ENCODE measurements at places on chromosomes 16 and 17. TPM values are rescaled to one million over a fixed set of nuclear protein-coding genes. Genes with fewer than 3 reads are reported as not detected.

Gene AOC2
- 0.20 TPM for total RNA-seq

Gene KLHL10
- total RNA-seq = not detected

Gene FOXN1
- not detected for total RNA-seq

Gene RNU2-1
- total RNA-seq = not detected

Measured in mammary microvascular endothelial cell (primary cell).